ENCODE measurements at places on chromosomes 5 and 9.

- DNase-seq = no peak
Measured at GRCh38 chr9:99867536-99867935, 38.9 kb upstream of the STX17 start.

DNA sequence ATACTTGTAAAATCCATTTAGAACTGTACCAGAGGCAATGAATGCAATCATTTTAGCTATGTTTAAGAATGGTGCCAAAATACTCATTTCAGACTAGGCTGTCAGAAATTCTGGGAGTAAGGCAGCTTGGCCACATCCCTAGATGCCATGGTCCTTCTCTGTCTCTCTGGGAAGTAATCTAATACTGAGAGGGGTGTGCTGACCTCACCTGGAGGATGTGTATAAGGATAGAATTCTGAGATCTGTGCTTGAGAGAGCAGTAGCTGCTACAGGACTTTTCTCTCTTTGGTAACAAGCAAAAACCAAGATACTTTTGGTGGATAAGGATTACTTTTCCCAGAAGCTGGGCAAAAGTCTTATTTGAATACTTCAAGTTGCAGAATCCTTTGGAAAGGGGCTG is 68.1 kb upstream of the MRPS30 start:
- DNase-seq = no peak

DNA sequence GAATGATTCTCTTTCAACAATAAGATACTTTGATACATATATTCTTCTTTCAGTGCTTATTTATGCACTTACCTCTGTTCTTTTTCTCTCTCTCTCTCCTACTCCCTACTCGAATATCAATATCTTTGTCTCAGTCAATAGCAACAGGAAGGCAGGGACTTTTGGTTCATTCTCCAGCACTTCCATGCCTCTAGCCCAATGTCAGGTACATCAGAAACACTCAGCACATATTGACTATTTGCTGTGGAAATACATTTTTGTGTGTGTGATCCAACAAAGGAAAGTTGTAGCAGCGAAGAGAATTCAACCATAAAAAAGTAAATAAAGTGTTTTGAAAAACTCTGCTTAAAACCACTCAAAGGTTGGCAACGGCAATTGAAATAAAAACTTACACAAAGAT is 12.6 kb downstream of the DIRAS2 start:
- no peak for DNase-seq

- no peak for DNase-seq
Measured at GRCh38 chr9:14314424-14314928, 535 bp upstream of the NFIB start.

DNA sequence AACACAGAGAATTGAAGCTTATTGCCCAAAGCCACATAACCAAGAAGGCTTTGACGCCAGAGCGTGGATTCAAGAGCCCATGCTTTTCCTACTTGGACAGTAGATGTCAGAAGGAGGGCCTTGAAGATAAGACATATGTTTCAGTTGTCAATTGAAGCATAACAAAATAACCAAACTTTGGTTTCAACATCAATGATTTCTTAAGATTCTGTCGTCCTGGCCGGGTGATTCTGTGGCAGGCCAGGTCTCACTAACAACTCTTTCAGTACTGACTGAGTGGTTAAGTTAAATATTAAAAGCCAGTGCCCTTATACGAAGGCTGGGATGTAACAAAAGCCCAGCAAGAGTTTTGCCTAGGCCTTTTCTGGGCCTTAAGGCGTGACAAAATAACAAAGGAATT is 94.0 kb downstream of the RCL1 start:
- no peak for DNase-seq

GRCh38 chr5:179269781-179270543 is 75.3 kb downstream of the ADAMTS2 start:
- DNase-seq = no peak

GRCh38 chr5:158679221-158679641 is 420.5 kb downstream of the EBF1 start:
- DNase-seq = no peak

DNA sequence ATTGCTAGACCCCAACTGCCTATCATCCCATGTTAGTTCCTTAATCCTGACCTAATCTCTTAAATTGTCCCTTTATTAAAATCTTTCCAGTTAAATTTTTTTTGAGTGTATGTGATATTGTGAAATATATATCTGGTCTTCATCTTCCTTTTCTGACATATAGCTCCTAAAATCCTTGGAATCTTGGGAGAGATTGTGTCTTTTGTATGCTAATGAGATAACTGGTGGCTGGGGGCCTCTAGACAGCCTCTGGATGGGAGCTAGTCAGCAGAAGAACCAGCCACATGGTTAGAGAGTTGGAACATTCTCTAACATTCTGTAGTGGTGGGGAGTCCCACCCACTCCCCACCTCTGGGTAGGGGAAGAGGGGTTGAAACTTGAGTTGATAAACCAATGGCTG is 3.7 kb upstream of the CCL19 start:
- DNase-seq = no peak

DNA sequence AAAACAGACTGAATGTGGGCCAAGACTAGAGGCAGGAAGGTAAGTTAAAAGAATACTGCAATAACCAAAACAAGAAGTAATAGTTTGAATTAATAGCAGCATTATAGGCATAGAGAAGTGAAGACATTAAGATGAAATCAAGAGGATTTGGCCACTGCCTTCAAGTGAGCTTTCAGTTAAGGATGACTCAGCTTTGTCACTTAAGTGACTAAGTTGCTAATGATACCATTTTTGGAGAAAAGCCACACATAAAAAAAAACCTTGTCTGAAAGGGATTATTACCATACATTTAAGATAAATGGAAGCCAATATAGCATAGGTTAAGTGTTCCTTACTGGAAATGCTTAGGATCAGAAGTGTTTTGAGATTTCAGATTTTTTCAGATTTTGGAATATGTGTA is 57.0 kb downstream of the ECPAS start:
- no peak for DNase-seq

DNA sequence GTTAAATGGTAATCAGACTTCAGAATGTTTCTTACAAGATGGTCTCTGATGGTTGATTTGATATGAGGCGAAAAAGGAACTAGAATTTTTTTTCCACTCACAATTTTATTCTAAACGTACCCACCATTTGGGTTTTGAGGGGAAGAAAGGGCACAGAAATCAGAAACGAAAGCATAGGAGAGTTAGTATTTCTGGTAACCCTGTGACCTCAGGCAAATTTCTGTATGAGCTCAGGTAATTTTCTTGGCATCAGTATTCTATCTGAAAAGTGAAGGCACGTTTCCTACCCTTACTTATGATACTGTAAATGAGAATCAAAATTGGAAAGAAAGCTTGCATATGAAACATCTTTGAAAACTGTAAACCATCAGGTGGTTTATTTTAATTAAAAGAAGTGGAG is 26.5 kb downstream of the TMEFF1 start:
- DNase-seq = no peak

GRCh38 chr5:126354858-126355731 is 68.1 kb upstream of the GRAMD2B start:
- DNase-seq = no peak

DNA sequence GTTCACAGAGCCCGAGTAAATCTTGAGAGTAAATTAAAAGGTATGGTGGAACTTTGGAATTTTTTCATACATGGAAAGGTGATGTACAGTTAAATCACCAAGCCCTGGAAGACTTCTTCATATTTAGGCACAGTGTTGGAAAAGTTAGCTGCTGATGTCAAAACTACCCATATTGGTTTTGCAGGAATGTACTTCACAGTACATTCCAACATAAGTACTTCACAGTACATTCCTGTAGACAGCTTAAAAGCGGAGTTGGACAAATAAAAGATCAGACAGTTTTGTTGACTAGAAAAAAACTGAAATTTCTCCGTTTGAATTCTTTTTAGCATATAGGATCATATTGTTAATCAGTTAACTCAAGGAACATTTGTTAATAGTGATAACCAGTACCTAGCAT is 1.8 kb downstream of the RANBP17 start:
- no peak for DNase-seq

GRCh38 chr5:88058625-88059024 is 210.0 kb downstream of the TMEM161B start:
- no peak for DNase-seq

DNA sequence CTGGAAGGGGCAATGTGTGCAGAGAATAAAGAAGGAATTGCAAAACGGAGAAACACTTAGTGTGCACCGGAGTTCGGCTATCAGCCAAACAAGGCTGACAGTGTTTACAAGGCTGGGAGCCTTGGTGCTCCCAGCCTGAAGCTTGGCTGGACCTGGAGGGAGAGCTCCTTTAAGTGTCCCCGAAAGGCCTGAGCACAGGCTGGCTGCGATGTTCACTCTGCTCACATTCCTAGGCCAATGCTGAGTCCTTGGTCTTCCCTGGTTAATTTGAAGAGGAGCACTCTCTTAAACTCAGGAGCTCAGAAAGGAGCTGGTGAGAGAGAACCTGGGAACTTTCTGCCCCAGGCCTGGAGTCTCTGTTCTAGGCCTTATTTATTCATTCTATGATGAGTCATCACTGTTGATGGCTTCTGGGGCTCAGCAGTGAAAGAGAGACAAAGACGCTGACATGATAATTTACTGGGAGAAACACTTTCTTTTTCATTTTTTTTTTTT is 88.6 kb upstream of the MYO10 start:
- no peak for DNase-seq

DNA sequence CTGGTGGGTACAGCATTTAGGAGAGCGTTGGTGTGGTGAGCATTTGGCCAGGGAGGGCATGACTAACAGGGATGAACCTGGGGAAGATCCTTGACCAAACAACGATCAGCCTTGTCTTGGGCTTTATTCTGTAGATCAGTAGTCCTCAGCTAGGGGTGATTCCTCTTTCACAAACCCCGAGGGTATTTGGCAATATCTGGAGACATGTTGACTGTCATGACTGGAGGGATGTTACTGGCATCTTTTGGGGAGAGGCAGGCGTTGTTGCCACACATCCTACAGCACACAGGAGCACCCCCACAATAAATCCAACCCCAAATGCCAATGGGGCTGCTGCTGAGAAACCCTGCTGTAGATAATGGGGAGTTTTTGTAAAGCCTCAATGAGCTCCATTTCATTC is 43.9 kb downstream of the OSTF1 start:
- no peak for DNase-seq

DNA sequence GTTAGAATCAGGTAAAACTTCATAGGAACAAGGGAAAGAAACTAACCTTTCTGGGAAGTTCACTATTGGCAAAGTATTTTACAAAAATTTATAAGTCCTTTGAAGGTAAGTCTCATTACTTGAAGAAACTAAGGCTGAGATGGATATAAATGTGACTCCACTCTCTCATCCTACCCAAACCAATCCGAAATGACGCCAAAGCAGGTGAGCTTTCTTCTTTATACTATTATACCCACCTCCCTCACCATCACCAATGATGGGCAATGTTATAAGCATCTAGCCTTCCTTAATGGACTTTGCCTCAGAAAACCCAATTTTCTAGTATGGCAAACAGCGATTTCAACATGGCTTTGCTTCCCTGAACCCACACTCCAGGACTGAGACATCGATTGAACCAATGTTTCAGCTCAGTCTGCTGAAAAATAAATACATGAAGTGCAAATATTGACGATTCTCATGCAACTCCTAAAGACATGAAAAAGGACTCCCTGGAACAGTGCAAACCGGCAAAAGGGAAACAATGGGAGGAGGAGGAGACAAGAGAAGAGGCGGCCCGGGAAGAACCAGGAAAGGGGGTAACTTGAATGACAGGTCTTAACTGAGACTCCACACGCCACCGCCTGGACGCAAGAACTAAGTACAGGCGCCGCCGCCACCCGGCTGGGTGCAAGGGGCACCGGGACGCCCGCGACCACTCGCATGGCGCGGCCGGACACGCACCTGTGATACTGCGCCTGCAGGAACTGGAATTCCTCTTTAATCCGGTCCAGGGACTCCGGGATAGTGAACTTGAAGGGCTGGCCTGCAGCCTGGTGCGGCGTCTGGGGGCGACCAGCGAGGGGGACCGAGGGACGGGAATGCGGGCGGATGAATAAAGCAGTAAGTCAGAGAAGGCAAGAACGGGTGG is 2.5 kb downstream of the TLE1 start:
- DNase-seq = no peak

DNA sequence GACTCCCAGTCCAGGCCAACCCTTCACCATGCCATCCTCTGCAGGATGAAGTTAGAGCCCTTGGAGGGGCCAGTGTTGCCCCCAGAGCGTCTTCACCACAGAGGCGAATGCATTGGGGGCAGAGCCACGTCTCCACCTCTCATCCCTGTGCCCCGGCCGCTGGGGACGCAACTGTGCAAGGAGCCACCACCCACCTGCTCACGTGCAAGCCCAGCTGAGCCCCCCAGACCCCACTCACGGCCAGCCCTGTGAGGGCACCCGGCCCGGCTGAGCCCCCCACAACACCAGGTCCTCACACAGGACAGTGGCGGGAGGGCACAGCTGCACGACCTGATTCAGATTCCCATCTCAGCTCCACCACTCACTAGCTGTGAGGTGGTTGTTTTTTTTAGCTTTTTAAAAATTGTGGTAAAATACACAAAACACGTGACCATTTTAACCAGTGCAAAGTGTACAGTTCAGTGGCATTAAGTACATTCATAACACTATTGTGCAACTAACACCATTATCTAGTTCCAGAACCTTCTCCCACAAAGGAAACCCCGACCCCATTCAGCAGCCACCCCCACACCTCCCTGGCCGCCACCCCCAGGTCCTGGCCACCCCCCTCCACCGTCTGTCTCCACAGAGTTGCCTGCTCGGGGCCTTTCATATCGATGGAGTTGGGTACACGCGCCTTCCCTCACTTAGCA is 33.5 kb upstream of the UBAC1 start:
- no peak for DNase-seq

- DNase-seq = no peak
Measured at GRCh38 chr5:179796877-179797608, 3.3 kb downstream of the LTC4S start.

GRCh38 chr5:78500028-78500427 is 139.6 kb downstream of the SCAMP1 start:
- DNase-seq = no peak

DNA sequence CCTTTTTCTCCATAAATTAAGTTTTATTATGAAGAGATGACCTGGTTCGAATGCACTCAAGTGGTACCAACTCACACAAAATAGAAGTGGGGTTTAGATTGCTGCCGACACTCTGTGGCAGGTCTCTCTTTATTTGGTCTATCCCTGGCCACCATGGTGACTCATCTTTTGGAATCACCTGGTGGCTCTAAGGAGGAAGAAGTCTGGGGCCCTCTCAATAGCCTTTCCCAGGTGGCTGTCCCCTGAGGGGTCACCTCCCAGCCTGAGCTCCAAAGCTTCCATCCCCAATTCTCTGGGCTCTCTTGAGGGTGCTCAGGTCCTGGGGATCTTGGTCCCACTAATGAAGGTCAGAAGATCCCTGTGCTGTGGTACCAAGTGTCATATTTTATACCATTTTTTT is 136.8 kb downstream of the MVB12B start:
- no peak for DNase-seq

DNA sequence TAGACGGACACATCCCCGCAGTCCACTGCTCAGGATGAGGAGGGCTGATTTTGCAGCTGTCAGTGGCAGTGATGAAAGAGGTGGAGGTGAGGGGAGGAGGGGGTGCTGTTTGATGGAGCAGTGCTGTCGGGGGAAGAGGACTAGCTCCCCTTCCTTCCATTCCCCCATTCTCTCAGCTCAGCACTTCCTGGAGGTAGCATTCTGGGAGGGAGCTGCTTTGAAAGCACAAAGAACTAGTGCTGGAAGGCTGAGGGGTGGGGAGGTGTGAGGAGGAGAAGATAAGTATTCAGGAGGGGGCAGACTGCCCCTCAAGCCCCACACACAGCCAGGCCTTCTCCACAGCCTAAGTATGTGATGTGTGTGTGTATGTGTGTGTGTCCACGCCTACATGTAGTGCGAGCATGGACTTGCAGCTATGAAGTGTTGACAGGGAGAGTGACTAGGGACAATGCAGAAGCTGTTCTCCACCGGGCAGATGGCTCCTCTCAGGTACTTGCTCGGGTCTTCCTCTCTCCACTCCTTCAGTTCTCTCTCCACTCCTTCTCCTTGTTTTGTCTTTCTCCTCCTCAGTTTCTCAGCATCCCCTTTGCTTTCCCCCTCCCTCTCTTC is 65.5 kb upstream of the HSPA9 start:
- DNase-seq = no peak
